Hematopoietic multipotent progenitor cell treated with erythropoietin and hydrocortisone succinate and interleukin-3 and kit ligand, for 4 days (in vitro differentiated cells): ENCODE measurements at places on chromosomes 11 and 22.

GRCh38 chr11:67405196-67405567, 1.3 kb downstream of the TBC1D10C start:
- DNase-seq, result no peak

GRCh38 chr11:75592715-75593114, 30.7 kb downstream of the SERPINH1 start:
- DNase-seq, result no peak

DNA sequence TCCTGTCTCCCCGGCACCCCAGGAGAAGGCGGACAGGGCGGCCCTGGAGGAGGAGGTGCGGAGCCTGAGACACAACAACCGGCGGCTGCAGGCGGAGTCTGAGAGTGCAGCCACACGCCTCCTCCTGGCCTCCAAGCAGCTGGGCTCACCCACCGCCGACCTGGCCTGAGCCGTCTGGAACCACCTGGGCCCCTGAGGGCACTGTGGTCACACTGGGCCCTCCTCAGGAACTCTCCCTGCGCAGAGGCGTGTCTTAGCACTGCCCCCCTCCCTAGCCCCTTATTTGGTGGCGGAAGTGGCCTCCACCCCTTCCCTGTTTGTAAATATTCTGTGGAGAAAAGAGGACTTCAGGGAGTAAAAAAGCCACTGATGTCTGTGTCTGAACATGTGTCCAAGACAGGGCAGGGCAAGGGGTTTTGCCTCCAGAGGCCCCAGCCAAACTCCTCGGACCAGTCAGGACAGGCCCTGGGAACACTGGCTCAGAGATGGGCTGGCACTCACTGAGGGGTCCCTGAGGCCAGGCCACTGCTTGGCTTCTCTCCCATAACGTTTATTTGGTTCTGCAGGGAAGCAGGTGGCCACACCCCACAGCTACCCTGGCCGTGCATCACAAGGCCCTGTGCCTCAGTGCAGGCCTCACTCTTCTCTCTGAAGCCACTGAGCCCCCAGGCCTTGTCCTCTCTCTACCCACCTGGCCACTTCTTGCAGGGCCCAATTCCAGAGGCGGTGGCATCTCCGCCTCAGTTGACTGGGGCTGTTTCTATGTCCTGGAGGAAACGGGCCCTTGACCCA, 12.0 kb downstream of the RELA start:
- no peak for DNase-seq

DNA sequence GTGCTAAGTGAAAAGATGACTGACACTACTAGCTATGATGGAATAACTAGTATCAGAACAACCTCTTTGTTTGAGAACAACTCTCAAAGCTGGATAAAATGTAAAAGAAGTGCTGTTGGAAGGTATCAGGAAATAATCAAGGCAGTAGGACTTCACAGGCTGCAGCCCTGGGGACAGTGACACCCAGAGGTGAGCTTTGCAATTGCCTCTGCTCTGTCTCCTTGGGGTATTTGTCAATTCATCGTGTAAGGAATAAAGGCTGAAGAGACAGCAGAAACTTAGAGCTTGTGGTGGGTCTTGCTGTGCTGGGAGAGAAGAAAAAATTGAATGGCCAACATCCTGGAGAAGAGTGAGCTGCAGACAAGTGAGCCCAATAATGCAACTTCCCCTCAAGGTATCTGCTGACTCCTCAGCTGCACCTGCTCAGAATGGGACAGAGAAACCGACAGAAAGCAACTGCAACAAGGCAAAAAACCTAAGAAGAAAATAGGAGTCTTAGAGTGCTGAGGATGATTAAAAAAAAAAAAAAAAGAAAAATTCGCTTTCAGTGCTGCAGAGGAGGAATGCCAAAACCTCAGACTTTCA, 141.1 kb downstream of the RCN1 start:
- peak; percentile 70 for DNase-seq

- no peak for DNase-seq
Measured at GRCh38 chr11:8766043-8766987, 83.7 kb downstream of the RPL27A start.

DNA sequence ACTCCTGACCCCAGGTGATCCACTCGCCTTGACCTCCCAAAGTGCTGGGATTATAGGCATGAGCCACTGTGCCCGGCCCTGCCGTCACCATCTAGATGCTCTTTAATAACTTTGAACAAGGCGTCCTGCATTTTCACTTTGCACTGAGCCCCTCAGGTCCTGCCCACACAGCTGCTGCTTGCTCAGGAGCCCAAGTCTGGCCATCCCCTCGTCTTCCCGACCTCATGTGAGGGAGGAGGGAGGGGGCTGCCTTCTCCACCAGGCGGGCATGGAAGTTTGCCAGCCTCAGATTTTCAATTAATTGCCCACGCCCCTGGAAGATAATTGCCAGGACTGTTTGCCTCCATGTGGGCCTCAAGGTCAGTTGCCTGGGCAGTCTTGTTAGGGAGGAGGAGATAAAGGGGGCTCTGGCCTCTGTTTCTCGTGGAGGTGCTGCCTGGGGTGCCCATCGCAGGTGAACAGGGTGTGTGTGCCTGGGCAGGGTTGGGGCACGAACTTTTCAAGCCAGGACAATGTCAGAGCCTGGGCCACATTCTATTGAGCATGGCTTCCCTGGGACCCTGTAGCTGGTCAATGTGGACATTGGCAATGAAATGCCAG, 27.9 kb upstream of the MYEOV start:
- no peak for DNase-seq

DNA sequence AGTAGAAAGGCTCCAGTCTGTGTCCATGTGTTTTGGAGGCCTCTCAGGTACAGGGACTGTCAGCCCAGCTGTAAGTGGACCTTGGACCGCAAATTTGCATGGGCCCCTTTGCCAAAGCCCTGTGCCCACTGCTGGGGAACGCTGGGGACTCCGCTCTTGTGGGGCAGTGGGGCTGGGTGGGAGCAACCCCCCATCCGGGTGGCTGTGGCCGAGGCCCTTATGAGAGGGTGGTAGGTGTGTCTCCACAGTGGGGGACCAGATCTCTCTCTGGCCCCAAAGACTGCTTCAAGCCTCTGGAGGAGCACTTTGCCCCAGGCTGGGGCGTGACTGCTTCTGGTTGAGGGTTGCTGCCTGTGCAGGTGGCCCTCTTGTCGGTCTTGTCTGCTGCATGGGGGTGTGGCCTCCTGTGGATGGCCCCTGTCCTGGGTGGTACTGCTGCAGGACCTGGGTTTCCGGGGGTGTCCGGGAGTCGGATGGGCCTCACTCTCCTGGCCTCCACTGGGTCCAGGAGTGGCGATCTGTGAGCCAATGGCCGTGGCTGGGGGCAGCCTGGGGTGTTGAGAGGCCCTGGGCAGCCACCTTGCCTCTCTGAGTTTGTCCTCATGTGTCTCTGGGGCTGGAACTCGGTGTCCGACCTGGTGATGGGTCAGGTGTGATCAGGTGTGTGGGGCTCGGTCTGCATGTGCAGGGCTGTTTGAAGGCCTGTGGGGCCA, 15.9 kb downstream of the KCNQ1 start:
- DNase-seq, result no peak

DNA sequence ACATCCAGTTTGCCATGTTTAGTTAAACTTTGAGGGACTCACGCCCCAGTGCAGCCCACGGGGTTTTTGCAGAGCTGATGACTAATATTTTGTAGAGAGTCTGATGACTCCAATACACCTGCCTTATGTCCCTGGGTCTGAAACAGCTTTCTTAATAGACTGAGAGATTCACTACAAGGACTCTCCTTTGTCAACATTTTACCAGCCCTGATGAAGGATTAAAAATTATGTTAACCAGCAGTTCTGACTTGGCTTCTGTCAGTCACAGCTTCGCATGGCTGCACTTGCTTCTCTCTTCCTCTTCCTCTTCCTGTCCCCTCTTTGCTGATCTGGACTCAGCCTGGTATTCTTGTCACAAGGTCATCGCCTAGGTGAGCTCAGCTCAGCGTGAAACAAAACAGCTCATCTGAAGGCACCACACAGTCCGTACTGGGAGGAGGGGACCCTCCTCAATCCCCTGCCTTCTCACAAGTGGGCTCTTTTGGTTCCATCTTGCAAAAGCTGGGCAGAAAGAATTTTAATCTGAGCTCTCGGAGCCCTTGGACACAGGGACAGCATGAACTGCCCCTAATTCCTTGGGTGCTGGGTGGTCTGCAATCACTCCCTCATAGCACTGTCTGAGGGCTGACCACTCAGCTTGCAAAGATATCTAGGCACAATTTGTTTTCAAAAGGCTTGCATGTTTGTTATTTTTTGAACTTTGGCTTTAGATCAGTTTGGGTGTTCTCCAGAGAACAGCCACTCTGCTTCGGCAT, 38.1 kb upstream of the POU2AF1 start:
- DNase-seq, result no peak

GRCh38 chr11:27716835-27717234, 16.6 kb upstream of the BDNF start:
- DNase-seq, result no peak

GRCh38 chr11:19595840-19596751, 116.5 kb upstream of the NAV2 start:
- no peak for DNase-seq

GRCh38 chr22:47593911-47594311, 831.5 kb downstream of the TBC1D22A start:
- DNase-seq, result no peak
